GM12865 (cell line): ENCODE measurements at places on chromosomes 12 and 14.
A peak's percentile ranks its signal among the peaks of the same experiment; 100 is the strongest.

GRCh38 chr14:20583908-20584307 lies 3.9 kb downstream of the RNASE11 start:
- DNase-seq = no peak

GRCh38 chr14:94398536-94398935 lies 10.1 kb upstream of the SERPINA1 start:
- DNase-seq = no peak

GRCh38 chr12:77724367-77724957 lies 106.2 kb upstream of the NAV3 start:
- DNase-seq = peak; percentile 55

DNA sequence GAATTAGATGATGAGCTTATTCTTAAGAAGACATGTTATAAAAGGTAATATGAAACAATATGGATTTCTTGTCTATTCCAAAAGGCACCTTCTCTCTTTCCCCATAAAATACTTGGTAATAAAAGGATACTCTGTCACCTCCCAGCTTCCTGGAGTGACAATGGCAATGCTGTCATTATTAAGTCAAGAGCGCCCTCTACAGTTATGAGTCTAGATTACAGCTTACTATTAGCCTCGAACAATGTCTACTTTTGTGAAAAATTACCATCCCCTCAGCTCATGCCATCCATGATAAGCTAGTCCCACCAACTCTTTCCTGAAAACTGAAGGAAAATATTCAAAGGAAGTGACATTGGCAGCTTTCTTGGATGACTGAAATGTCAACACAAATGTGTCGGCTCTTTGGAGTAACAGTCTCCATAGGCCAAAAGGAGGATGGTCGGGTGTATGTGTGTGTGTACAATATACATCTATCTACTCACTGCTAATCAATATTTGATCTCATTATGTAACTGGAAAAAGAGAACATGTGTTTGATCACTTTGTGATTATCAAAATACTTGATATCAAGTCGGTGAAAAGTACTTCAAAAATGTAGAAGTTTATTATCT lies 48.7 kb upstream of the CDKN3 start:
- peak; percentile 53 for DNase-seq

- DNase-seq = no peak
Observed at GRCh38 chr12:110235383-110235782, 45.7 kb upstream of the ATP2A2 start.

DNA sequence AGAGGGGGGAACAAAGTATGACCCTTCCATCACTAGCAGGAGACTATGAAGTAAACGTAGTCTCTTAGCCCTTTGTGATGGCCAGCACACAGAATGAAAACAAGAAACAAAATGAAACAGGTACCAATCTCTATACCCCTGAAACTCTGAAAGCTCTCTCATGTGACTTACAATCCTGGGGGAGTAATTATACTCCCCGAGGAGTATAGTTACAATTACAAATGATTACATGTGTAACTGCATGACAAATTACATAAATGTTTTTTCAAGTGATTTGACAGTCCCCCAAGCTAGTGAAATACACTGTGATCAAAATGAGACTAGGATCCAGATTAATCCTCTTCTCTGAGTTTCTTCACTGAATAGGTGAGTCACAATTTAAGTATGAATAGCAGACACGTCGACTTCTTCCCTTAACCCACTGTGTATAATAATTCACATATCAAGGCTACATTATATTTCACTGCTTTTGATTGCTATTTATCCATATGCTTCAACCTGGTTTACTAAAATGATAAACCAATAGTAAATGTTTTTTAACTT lies 74.0 kb downstream of the SPTSSA start:
- no peak for DNase-seq

DNA sequence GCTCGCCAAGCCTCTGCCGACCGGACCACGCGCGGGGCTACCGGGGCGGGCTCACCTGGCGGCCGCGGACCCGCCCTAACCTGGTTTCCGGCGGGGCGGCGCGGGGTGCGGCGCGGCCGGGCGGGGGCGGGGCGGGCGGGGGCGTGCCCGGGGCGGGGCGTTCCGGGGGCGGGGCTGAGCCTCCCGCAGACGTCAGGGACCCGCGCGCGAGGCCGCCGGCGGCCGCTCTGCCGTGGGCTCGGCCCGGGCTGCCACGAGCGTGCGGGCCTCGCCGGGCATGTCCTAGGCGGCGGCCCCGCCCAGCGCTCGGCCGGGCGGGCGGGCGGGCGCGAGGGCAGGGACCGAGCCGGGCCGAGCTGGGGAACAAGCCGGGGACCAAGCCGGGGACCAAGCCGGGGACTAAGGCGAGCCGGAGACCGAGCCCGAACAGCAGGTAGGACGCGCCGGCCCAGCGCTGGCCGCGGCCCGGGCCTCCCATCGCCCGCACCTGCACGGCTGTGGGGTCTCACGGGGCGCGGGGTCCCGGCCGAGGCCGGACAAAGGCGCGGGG lies at the start of gene CEP170B:
Gene CEP170B (plus strand): TSS at position 188 of the 550 bp plus-strand sequence. CDS start 3,183 bp downstream, outside the sequence.
- no peak for DNase-seq

GRCh38 chr12:25054783-25055144 lies 105.9 kb upstream of the BCAT1 start:
- DNase-seq = peak; percentile 85

DNA sequence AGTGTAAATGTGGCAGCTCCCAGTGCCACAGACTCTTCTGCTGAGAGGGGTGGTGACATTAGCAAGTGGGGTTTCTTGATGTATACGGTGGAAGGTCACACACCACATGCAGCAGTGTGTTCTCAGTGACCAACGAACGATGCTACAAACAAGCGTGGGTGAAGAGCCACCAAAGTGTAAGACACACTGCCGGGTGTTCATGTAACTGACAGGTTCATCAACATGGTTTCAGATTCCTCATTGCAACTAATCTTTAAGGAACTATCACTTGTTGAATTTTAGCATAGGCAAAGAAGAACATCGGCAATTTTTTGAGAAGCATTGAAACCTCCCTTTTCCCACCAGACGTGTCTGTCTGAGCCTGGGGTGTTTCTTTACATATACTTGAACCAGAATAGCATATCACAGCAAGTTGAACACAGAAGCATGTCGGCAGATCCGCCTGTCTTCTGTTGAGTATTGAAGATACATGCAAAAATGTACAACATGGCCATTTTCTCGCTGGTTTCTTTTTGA lies 58.8 kb downstream of the PPP2R5C start:
- DNase-seq = peak; percentile 67

DNA sequence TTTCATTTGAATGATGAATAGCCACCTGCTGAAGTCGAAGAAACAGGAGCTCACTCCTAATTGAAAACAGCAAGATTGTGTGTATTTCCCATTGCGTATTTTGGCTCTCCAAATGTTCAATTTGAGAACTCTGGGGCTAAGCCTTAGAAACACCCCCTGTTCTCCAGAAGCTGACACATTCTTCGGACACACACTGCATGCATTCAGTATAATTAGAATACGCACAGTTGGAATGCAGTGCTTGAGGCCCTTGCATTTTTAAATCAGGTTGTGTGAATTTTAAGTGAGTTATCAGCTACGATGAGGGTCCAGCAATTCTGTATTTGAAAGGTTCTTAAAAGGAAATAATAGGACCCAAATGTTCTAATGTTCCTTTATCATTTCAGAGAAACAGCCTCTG lies 103.8 kb downstream of the PRKD1 start:
- no peak for DNase-seq

DNA sequence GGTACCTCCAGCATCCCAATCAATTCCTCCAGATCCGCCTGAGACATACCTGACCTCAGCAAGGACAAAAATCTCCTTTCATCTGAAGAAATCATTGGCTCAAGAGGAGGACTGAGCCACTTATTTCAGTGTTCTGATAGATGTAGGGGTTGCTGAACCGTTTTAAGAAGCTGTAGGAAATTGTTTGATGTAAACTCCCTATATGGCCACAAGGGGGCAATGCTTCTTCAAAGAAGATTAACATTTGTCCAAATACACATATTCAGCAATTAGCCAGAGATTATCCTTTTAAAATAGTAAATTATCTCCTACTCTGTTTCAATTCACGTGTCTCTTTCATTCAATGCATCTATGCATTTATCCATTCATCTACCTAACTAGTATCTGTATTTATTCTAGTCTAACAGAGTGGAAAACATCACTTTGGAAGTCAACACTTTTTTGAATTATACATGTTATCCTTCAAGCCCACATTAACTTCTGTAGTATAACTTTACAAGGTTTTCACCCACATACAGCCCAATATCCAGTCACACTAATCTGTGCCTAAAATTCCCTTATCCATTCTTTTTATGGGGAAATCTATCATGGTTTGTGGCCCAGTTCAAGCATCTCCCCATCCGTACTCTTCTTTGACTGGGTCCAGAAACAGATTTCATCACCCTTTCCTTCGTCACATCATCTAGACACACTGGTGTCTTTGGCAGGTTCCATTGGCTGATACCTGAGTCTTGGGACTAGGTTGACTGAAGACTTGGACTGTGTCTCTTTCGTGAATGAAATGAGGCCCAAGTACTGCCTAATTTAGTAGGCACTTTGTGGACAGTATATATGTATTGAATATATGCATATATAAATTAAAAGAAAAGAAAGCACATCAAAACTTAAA lies 411.0 kb upstream of the OR4E1 start:
- peak; percentile 72 for DNase-seq

DNA sequence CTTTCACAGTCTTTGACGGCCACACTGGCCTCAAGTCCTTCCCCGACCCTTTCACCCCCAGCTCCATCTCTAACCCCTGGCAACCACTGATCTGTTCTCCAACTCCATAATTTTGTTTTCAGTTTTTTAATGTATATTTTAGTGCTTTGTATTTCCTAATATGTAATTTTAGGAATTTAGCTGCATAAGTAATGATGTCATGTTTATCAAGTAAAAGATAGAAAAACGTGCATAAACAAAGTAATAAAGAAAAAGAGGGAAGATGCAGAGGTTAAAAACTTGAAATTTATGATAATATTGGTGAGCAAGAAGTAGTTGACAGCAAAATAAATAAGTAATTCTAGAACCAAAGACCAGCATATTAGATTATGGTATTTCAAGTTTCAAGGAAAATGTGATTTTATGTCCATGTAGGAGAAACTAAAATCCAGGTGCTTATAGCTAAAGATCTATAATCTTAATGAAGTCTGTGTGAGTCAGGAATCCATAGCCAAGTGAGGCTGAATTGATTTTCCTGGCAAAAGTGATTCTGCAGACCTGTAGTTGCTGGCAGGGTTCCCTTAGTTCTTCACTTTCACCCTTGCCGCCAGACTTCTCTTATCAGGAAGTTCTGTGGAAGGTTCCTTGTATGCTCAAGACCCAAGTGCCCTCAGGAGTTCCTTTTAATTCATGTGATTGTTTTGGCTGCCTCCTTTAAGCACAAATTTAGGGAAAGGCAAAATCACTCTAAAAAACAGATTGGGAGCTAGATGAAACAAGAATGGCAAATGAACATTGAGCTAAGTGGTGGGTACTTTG lies 24.4 kb downstream of the FBXW8 start:
- DNase-seq = no peak

DNA sequence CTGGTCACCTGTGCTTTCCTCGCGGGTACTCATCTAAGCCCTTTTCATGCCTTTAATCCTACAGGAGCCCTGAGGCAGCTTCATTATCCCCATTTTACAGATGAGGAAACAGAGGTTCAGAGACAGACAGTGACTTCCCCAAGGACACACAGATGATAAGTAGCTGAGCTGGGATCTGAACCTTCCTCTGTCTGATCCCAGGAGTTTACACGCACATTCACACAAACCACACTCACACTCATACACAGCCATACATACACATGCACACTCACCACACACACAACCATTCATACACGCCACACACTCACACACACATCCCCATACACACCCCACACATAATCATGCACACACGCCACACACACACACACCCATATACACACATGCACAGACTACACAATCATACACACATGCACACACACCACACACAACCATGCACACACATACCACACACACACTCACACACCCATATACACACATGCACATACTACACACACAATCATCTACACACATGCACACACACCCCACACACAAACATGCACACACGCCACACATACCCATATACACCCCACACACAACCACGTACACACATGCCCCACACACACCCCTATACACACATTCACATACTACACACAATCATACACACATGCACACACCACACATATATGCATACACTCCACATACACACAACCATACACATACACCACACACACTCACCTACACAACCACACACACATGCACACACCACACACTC lies 2.7 kb downstream of the TMEM119 start:
- no peak for DNase-seq

- no peak for DNase-seq
Observed at GRCh38 chr12:11607313-11608081, 42.0 kb upstream of the ETV6 start.
